ENCODE measurements at places on chromosomes 4 and X. TPM values are rescaled to one million over a fixed set of nuclear protein-coding genes. Genes with fewer than 3 reads are reported as not detected.

SPANXA1 gene
- polyA plus RNA-seq = not detected

BANK1 gene
- polyA plus RNA-seq = 0.25 TPM

SPIN2A gene
- polyA plus RNA-seq = 0.53 TPM

AFP gene
- not detected for polyA plus RNA-seq

BGN gene
- polyA plus RNA-seq = 57.9 TPM

GLRB gene
- 11.2 TPM for polyA plus RNA-seq

CITED1 gene
- not detected for polyA plus RNA-seq

KIAA1210 gene
- polyA plus RNA-seq = not detected

TRMT44 gene
- polyA plus RNA-seq = 6.7 TPM

FRMD7 gene
- polyA plus RNA-seq = not detected

JCHAIN gene
- polyA plus RNA-seq = 0.85 TPM

NR3C2 gene
- polyA plus RNA-seq = 3.6 TPM
